ENCODE measurements at places on chromosomes 5 and 9. TPM values are rescaled to one million over a fixed set of nuclear protein-coding genes. Genes with fewer than 3 reads are reported as not detected.

GALNT10 gene
- 45.0 TPM for total RNA-seq

DBN1 gene
- total RNA-seq: 183 TPM

ARID3C gene
- total RNA-seq: not detected

RASEF gene
- 0.44 TPM for total RNA-seq

TAF11L13 gene
- not detected for total RNA-seq

RLN2 gene
- total RNA-seq: not detected

HAPLN1 gene
- total RNA-seq: 4.6 TPM

PNPLA7 gene
- total RNA-seq: 2.0 TPM

ADCY2 gene
- 0.15 TPM for total RNA-seq

CNTLN gene
- 11.1 TPM for total RNA-seq

Measured in smooth muscle cell of trachea (primary cell).